T-helper 17 cell (primary cell): ENCODE measurements at places on chromosomes 1 and 21.

DNA sequence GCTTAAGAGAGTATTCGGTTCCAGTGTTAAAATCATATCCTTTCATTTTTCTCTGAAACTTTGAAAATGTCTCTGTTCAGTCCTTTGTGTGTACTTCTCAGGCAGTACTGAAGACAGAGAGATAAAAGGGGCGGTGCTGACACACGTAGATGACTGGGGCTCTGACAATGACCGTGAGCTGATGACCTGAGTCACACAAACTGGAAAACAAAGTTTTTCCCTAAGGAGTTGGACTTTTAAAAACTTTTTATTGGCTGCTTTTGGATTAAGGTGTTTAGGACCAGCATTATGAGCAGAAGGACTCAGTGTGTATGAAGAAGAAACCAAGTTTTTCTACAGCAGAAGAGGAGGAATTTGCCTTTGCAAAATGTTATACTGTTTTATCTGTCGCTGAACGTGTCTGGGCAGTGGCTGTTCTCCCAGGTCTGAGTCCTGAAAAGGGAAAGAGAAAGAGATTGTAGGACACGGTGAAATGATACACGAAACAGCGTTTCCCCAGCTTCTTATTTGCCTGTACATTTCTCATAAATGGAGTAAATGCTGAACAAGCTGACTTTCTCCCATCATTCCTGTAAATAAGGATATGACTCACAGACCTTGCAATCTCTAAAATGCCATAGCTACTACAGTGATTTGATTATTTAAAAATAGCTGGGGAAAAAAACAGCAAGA, 51.5 kb downstream of the MAP3K7CL start:
- DNase-seq = no peak

- DNase-seq = no peak
Observed at GRCh38 chr1:178870944-178871343, at the start of gene ANGPTL1. TSS of gene ANGPTL1 (minus strand) at chr1:178871077. CDS start at chr1:178865776, 5,301 bp downstream.

DNA sequence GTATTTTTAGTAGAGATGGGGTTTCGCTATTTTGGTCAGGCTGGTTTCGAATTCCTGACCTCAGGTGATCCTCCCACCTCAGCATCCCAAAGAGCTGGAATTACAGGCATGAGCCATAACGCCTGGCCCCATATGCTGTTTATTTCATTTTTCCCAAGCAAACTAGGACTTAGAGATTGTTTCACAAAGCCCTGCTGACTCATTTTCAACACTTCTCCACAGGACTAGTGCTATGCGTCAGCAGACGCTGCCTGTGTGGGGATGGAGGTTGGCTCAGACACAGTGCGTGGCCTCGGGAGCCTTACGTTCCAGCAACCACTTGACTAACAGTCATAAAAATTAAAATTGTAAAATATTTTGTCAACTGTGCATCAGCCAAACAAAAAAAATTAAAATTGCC, 22.7 kb downstream of the PKNOX1 start:
- DNase-seq = no peak

DNA sequence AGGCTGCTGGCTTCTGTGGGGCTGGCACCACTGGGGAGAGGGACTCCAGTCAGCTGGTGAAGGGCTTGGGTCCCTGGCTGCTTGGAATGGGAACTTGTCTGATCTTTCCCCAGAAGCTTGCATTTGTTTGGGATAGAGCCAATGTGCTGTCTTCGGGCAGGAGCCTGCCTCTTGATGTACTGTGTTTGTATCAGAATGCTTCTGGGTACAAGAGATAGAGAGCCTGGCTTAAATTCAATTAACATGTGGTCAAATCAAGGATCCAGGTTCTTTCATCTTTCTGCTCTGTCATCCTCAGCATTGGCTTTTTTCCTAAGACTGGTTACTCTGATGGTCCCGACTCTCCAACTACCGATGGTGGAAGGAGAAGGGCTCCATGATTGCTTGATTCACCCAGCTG, 16.0 kb upstream of the PROK1 start:
- DNase-seq = no peak

DNA sequence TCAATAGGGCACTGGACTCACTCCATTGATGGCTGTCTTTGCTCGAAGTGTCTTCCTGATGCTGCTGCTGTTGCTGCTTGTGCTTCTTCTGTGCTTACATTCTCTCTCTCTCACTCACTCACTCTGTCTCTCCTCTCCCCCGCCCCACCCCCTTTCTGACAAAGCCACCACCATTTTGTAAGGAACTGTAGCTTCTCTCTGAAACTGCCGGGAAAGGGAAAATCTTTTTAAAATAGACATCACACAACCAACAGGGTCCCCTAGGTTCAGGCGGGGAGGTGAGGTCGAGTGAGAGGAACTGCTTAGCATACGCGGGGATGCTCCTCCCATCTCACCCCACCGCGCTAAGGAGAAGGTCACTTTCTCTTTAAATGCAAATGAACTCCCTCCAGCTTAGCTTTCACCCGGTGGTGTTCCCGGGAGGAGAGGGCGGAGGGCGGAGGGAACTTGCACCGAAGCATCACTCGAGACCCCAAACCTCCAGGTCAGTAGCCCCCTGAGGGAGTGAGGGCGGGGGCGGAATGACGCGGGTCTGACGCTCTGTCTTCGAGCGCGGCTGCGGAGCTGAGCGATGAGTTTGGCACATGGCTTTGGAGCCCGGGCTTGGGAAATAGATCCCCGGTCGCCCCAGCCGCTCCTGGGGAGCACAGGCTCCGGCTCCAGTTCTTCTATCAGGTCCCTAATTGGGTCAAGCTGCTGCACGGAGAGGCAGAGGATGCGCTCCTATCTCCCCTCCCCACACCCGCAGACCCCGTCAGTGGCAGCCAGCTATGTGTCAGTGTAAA, at the start of gene CCDC28B:
CCDC28B (plus strand) TSS at position 370 of the 785 bp plus-strand sequence. CDS start 1,341 bp downstream, outside the sequence.
- DNase-seq = peak; percentile 38
